ENCODE measurements at places on chromosomes 16 and 17. TPM values are rescaled to one million over a fixed set of nuclear protein-coding genes. Genes with fewer than 3 reads are reported as not detected.

DNA sequence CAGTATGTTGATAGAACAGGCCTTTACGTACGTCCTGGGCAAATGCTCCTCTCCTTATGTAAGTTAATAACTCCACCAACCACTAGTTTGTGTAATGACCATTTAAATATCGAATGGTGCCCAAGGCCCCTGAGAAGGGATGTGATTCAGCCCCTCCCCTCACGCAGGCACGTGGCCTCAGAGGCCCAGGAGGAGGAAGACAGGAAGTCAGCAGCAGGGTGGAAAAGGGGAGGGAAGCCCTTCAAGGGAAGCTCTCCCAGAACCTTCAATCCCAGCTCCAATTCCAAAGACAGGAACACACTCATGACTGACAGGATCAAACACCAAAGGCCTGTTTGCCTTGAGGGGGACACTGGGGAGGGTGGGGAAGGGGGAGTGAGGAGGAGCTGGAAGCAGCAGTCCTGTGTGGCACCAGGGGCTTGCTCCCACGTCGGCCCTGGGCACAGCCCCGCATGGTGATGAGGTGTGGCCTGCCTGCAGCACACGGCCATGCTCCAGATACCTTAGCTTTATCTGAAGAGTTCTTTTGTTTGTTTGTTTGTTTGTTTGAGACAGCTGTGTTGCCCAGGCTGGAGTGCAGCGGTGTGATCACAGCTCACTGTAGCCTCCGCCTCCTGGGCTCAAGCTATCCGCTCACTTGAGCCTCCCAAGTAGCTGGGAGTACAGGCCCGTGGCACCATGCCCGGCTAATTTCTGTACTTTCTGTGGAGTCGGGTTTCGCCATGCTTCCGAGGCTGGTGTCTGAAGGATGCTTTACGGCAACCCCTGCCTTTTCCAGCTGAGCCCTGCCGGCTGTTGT is 105.0 kb downstream of the ZNF778 start:
- peak; percentile 91 for DNase-seq

DNA sequence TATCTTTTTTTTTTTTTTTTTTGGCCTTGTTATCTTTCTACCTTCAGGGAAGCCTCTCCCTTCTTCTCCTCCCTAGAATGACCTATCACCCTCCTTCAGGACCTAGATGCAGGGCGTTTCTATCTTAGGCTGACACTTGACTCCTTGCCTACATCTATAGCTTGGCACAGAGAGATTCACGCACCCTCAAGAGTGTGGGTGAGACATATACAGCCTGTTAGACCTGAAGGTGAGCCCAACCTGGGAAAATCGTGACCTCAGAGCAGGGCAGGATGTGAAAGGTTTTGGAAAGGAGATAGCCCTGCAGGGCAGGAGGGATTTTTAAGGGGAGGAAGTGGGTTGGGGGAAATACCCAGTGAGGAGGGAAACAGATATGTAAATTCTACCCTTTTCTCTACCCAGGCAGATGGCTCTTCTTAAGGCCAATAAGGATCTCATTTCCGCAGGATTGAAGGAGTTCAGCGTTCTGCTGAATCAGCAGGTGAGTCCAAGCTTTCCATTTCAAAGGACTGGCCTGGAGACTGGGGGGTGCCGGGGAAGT is at the start of gene AHSP:
Gene AHSP, plus strand, starts transcription at position 167 of the 541 bp plus-strand sequence. Its CDS starts 240 bp downstream, at position 407.
- no peak for DNase-seq

DNA sequence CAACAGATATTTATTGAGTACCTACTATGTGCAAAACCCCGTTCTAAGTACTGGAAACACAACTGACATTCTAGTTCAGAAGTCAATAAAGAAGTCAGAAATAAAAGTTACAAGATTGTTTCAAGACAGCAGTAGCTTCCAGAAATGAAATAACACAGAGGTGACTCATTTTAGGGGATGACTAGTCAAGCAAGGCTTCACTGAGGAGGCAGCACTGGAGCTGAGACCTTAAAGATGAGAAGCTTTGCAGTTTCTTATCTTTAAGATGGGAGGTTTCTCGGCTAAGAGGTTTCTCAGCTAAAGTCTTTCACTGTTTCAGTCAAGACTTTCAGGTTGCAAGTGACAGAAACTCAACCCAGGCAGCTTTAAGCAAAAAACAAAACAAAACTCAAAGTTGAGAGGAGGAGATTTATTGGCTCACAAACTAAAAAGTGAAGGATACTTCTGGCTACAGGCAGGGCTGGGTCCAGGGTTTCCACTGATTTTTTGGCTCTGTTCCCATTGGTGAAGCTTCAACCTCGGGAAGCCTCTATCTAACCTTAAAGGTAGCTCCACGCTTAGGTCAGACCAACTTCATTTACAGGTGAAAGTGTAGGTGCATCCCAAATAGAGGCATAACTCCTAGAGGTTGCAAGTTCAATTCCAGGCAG is 7.4 kb upstream of the MMP2 start:
- peak; percentile 94 for DNase-seq

- DNase-seq = peak; percentile 90
Observed at GRCh38 chr17:850851-851763, 69.0 kb downstream of the MRM3 start.

LAT gene
- total RNA-seq = 2.4 TPM

CDH1 gene
- not detected for total RNA-seq

RGS9 gene
- total RNA-seq = not detected
